Inflammatory macrophage (primary cell): ENCODE measurements at places on chromosomes 3 and 15.
A peak's percentile ranks its signal among the peaks of the same experiment; 100 is the strongest.

DNA sequence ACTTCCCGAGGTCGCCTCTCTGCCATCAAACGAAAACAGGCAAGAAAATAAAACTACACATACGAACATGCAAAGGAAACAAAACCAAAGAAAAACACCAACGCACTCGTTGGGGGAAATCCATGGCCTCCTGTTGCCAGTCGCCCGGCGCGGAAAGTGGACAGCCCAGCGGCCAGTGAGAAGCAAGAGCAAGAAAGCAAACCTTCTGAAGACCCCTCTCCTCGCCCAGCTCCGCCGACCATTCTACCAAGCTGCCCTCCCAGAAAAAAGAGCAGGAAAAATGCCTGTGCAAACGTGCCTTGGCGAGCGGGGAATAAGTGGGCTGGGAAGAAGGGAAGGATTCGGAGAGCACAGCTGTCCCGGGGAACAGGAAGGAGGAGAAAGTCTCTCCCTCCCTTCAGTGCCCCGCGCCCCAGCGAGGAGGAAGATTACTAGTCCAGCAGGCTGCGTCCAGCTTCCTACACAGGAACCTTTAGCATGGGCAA, 802 bp upstream of the NECTIN3 start:
- no peak for DNase-seq

DNA sequence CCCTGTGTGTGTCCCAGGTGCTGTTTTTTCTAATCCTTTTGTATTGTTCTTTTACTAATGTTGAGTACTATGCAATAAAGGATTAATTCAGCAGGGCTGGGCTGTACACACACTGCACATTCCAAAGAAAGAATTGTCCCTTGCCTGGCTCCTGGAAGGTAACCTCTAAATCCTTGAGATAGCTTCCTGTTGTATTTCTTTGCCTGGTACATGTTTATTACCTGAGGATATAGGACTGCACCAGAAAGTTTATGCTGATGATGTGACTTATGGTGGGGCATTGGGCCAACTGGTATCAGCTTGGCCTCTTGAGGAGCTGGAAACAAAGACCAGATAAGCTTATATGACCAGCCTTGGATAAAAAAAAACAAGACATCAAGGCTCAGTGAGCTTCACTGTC, 26.6 kb upstream of the FAN1 start:
- DNase-seq: no peak

GRCh38 chr15:37100109-37100965, at the start of gene MEIS2:
TSS of gene MEIS2 (minus strand) at chr15:37100549. CDS start at chr15:37099466, 1,083 bp downstream.
- DNase-seq: no peak

DNA sequence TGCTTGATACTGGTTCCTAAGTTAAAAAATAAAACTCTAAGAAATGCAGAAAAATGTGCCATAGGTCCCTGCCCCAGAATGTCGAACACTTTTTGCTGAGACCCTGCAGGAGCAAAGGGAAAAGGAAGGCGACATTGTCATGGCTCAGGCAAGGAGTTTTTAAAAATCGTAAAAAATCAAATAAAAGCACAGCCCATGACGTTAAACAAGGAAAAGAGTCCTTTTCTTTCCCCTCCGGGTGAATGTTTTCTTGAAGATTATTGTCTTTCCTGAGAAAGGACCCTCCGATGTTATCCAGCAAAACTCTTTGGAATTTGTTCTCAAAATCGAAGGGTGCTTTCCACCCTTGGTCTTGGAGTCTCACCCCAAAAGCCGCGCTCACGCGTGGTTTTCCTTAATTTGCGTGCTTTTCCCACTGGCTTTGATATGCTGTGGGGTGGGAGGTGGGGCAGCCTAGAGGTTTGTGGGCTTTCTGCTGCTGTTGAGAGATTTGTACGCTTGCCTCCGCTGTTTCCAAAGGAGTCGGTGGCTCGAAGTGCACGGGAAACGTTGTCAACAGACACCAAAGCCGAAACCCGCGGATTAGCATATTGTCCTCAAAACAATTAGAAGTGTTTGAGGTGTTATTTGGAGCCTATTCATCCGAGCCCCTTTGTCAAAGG, 2.9 kb downstream of the SOX14 start:
- DNase-seq: no peak

- DNase-seq: no peak
These were observed 319.2 kb downstream of the ZNF621 start for GRCh38 chr3:40843851-40844548.

DNA sequence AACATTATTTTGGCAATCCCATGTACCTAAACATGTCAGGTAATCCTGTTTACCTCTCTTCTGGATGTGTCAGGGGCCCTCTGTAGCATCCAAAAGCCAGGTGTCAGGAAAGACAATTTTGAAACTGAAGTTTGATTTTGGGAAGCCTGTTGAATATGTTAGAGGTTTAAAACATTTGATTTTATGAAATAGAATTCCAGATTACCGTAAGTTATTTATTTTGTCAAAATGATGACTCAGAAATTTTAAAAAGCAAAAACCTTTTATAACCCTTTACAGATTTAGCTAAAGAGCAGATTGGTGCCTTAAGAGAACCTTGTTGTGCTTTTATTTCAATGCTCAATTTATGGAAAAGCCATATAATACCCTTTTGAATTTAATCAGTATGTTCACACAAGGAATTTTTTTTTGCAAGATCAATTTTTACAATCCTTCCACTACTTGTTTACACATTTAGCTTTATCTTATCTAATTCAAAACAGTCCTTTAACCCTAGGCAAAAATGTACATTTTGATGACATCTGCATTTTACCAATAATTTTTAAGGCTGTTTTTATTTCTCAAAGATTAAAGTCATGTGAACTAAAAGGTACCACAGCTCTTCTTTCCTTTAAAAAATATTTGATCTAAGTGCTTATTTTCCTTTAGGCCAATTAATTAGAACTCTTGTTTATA, 10.0 kb downstream of the KIF15 start:
- no peak for DNase-seq

- peak; percentile 81 for DNase-seq
These were observed 1.5 kb upstream of the TNK2 start for GRCh38 chr3:195909644-195910498.

- DNase-seq: no peak
These were observed 216.9 kb upstream of the THBS1 start for GRCh38 chr15:39363761-39364586.

DNA sequence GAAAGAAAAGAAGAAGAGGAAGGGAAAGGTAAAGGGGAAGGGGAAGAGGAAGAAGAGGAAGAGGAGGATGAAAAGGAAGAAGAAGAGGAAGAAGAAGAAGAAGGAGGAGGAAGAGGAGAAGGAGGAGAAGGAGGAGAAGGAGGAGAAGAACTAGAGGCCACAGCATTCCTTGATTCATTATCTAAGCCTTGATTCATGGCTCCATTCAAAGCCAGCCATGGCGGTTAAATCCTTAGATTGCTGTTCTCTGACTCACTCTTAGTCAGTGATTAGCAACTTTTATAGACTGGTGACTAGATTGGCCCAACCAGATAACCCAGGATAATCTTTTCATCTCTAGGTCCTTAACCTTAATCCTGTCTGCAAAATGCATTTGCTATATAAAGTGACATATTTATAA, 47.6 kb downstream of the OSTN start:
- DNase-seq: no peak

- DNase-seq: no peak
These were observed 2.7 kb downstream of the CHDH start for GRCh38 chr3:53843195-53844177.

DNA sequence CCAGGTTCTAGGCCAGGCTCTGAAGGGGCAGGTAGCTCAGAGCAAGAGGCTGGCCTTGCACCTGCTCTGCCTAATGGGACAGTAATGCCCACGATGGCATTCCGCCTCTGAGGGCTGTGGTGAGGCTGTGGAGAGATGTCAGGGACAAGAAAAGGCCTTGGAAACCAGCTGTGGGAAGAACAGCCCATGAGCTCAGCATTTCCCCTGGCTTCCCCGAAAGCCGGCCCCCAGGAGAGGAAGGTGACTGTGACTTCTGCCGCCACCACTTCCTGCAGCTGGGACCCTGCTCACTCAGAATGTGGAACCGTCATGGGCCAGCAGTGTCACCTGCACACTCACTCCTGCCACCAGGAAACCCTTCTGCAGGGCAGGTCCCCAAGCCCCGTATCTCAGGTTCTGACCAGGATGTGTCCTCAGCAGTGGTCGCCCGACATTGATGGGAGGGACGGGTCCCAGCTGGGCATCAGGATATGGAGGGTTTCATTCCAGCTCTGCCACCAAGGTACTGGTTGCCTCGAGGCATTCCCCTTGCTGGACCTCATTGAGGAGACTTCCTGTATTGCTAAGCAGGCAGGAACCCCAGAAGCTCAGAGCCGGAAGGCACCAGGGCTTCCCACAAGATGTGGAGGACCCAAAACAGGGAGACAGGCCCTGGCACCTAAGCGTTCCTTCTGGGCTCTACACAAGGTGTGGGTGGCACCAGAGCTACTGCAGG, 30.7 kb downstream of the SEMA7A start:
- peak; percentile 61 for DNase-seq

GRCh38 chr15:69099941-69100340, 60.5 kb upstream of the GLCE start:
- DNase-seq: peak; percentile 9

DNA sequence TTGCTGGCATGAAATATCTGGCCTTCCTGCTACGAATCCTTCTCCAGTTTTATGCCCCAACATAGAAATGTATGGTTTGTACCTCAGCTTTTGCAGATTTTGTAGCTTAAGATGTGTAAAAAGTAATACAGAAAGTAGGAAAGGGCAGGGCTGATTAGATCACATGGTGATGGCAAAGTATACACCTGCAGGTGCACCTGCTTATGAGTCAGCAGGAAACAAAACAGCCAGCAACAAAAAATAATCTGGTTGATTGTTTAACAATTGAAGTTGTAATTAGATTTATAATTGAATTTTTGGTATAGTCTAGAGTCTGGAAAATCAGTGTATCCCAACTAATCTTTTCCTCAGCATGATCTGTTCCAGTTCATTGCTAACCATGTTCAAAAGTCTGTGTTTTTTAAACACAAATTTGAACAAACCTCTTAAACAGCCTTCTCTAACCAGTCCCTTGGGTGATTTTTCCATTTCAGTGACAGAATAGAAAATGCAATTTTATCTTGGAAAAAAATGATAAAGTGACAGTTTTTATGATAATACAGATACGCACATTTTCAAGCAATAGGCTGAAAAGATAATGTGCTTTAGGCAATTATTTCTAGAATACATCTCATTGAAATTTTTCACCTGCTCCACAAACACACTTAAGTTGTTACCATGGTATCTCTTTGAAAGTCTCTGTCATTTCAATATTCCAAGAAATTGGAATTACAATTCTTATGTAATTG, 477.4 kb downstream of the NAALADL2 start:
- DNase-seq: no peak
